Stimulated activated CD8-positive, alpha-beta memory T cell treated with anti-CD3 and anti-CD28 coated beads, Interleukin-15, amount 100 ng/mL, for 4 hours (primary cell): ENCODE measurements at places on chromosomes 3 and 15.

DNA sequence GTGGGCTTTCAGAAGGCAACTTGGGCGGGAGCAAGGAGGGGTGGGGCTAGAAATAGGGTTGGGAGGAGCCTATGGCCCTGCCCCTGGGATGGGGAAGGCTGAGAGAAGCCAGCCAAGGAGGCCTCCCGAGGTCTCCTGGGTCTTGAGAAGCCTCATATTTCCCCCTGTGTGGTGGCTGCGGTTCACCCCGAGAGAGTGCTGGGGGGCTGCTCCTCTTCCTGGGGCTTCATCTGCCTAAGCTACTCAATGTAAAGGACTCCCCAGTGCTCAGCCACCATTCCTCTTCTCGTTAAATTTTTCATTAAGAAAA is 174.3 kb downstream of the SMAD6 start:
- DNase-seq: no peak

DNA sequence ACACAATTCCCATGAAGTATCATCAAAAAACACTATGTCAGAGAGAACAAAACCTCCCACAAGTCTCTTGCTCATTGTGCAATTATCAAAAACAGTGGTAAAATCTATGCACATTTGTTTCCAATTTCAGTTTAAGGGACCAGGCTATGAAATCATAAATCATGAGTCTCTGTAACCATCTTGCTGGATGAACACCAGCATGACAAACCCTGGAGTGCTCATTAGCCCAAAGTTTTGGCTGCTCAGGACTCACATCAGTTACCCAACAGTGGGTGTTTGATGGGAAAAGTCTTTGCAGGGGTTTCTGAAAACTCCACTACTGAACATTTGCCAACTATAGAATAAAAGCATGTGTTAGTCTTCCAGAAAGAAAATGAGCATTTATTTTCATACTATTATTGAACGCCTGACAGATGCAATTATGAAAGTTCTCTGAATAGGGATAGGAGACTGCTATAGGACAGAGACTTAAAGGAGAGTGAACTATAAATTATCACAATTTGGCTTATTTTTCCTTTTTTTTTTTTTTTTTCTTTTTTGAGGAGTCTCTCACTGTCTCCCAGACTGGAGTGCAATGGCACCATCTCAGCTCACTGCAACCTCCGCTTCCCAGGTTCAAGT is 240.8 kb upstream of the KCNMB2 start:
- DNase-seq: no peak

GRCh38 chr3:160373655-160374054 is 25.4 kb downstream of the IFT80 start:
- no peak for DNase-seq

DNA sequence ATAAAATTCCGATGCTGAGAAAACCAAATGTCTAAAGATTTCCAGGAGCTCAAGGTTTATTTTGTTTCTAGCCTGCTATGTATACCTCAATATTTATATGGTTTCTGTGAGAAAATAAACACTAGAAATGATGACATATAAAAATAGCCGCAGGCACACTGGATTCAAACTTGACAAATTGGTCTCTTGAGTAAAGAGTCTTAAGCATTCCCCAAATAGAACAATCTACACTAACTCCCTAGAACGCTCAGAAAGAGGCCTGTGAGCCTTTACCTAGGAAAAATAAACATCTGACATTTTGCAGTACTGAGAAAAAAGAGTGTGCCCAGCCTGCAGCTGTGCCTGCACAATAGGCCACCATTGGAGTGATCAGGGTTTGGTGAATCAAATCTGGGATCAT is 75.2 kb downstream of the NEK10 start:
- no peak for DNase-seq

GRCh38 chr15:66486887-66487286 is 10.7 kb downstream of the SNAPC5 start:
- no peak for DNase-seq

- no peak for DNase-seq
Measured at GRCh38 chr3:128215290-128215689, 62.0 kb downstream of the EEFSEC start.

DNA sequence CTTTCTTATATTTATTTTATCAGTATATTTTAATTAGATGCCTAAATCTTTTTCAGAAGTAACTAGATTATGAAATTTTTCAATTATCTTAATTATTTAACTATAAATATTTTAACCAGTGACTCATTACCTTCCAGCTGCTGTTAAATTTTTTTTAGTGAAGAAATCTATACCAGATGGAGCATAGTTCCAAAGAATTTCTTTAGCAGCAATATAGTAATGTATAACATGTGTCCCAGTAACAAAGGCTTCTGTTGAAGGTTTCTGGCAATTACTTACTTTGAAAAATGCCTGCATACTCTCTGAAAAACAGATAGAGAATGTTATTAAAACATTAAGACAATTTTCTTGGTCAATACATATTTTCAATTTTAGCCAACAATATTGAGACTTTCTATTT is 45.1 kb upstream of the CP start:
- no peak for DNase-seq

- DNase-seq: no peak
Measured at GRCh38 chr15:58608711-58609110, 140.8 kb downstream of the ADAM10 start.

DNA sequence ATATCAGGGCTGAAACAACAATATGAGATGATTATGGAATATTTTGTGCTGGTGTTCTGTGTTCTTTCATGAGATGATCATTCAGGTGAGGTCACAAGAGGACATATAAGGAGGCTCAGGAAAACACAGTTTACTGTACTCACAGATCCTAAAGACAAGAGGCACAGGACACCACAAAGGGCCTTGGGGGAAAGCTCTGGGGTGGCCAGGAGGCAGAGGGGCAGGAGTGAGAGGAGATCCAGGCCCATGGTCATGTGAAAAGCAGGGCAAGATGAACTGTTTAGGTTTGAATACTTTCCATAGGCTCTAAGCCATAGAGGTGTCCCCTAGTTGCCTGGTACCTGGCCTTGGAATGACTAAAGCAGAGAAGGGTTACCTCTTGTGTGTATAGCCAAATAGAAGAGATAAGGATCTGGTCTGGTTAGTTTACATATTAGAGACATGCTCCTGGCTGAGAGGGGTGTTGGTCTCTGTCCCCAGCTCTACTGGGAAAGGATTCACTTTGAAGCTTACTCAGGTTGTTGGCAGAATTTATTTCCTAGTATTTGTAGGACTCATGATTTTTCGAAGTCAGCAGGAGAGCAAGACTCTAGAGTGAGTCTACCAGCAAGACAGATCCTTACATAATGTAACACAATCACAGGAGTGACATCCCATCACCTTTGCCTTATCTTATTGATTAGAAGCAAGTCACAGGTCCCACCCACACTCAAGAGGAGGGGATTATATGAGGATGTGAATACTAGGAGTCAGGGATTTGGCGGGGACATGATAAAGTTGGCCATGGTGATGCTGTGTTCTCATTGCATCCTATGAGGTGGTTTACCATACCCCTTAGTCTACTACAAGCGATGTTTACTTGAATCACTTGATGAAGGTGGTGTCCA is 11.3 kb upstream of the TM4SF1 start:
- no peak for DNase-seq

DNA sequence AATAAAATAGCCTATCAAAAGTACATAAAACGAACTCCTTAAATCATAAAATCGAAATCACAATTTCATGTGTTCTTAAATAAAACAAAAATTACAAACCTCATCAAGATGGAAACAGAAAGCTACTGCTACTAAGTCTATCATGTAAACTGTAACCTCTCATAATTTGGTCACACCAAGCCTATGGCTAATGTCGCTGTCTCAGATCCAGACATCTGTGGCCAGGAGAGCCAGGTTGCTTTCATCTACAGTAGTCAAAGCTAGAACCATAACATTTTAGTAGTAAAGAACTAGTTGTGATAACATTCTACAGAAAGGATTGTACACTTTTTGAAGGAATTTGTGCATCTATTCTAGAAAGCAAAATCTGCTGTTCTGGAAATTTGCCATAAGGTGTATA is 197.4 kb upstream of the MBNL1 start:
- no peak for DNase-seq

DNA sequence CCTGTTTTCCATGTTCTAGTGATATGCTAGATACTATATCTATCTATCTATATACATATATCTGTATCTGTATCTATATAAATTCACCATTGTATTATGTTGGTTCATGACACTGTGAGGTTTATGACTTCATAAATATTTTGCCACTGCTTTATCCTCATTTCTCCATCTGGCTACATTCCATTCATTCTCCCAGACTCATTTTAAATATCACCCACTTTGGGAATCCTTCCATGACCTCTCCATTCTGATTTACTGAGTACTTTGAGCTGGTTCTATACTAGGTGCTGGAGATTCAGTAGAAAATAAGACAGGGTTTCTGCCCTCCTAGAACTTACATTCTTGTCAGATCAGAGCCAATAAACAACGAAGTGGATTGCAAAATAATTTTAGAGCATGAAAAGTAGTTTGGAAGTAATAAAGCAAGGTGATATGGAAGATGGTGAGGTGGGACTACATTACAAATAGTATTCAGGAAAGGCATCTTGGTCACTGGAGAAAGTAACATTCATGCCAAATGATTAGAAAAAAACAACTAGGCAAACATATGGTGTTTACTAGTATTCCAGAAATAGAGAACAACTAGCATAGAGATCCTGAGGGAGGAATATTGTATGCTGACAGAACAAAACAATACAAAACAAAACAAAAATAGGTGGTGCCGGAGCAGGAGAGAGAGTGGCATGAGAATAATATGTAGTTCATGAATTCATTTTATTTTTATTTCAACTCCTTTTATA is 11.6 kb upstream of the PLSCR4 start:
- DNase-seq: no peak

- DNase-seq: no peak
Measured at GRCh38 chr3:78186404-78186803, 1146.5 kb downstream of the ROBO2 start.

- no peak for DNase-seq
Measured at GRCh38 chr3:135812057-135812456, 153.5 kb upstream of the PPP2R3A start.

GRCh38 chr3:25125201-25125600 is 302.9 kb upstream of the RARB start:
- DNase-seq: no peak

- no peak for DNase-seq
Measured at GRCh38 chr15:61994216-61994615, 66.0 kb downstream of the VPS13C start.

GRCh38 chr3:13541691-13542090 is 7.2 kb upstream of the FBLN2 start:
- no peak for DNase-seq

GRCh38 chr3:12489832-12490231 is 5.6 kb downstream of the TSEN2 start:
- DNase-seq: no peak

DNA sequence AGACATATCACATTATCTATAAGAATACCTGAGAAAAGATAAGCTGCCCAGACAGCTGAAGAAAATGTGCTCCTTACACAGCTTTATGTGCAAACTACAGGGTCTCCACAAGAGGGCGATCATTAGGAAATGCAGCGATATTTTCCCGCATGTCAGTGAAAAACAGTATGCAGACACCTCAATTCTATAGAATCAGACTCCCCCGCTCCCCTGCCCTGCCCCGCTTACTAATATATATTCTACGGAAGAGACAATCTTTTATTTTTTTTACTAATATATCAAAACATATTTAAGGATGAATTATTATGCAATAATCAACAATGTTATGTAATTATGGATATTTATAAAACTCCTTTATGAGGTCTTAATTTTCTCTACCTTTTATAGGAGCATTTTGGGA is 681.3 kb downstream of the ROBO1 start:
- DNase-seq: no peak

DNA sequence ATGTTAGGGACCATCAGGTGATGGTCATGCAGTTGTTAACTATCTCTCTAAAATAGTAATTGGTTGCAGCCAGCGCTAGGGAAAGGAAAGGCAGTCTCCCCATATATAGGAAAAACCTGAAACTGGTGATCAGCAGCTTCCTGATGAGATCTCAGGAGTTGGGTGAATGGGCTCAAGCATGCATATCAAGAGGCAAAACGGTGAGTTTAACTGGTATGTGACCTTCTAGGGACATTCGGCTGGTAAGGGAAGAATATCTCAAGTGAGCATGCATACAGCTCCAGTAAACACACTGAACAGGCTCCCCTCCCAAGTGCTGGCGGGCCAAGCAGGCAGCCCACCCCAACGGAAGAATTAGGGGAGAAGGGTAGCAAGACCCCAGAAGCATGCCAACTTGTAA is 49.3 kb upstream of the ROBO2 start:
- DNase-seq: no peak

- DNase-seq: peak; percentile 26
Measured at GRCh38 chr3:113532698-113533533, 561 bp downstream of the SIDT1 start.

- no peak for DNase-seq
Measured at GRCh38 chr3:117998071-117998470, 1036.6 kb downstream of the IGSF11 start.
